ENCODE measurements at places on chromosomes 3 and 15. TPM values are rescaled to one million over a fixed set of nuclear protein-coding genes. Genes with fewer than 3 reads are reported as not detected.
A peak's percentile ranks its signal among the peaks of the same experiment; 100 is the strongest.

AGBL1 gene
- not detected for polyA plus RNA-seq

SLC28A2 gene
- not detected for polyA plus RNA-seq

NBEAL2 gene
- polyA plus RNA-seq = 43.4 TPM

- DNase-seq = no peak
Measured at GRCh38 chr15:26660241-26660640, 112.6 kb downstream of the GABRB3 start.

- no peak for DNase-seq
Measured at GRCh38 chr3:8385848-8386620, 115.6 kb upstream of the LMCD1 start.

DNA sequence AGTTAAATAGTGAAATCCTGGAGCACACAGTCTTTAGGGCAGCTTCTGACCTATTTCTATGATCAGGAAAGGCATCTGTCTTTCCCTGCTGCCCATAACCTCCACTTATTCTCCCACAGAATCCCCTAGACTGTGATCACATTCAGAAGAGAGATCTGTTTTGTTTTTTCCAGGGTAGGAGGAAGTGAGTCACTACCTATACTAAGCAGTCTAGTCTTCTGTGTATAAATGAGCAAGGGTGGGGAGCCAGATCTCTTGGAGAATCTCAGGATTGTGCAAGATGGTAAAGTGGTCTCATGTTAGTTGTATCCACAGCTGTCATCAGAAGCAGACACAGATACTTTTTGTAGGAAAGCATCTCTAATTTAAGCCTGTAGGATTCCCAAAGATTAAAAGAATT is 11.8 kb upstream of the FBXO22 start:
- DNase-seq = peak; percentile 27

- DNase-seq = no peak
Measured at GRCh38 chr3:111603679-111604078, 8.5 kb upstream of the ZBED2 start.

- no peak for DNase-seq
Measured at GRCh38 chr3:145854499-145854898, 306.5 kb downstream of the PLOD2 start.

DNA sequence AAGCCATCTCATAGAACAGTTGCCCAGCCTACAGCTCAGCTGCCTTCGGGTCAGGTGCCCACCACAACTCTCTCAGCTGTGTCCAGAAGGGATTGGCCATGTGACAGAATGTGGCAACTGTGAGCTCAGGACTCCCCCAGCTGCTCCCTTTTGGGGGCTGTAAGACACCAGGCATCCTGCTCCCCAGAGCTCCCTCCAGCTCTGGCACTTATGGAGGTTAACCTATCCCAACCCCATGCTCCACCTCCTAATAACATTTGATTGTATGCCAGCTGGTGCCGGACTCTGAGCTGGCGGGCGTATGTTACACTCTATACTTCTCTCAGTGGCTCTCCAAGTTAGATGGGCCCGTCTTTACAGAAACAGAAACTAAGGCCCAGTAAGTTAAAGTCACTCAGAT is 222.8 kb downstream of the FAM43A start:
- no peak for DNase-seq

DNA sequence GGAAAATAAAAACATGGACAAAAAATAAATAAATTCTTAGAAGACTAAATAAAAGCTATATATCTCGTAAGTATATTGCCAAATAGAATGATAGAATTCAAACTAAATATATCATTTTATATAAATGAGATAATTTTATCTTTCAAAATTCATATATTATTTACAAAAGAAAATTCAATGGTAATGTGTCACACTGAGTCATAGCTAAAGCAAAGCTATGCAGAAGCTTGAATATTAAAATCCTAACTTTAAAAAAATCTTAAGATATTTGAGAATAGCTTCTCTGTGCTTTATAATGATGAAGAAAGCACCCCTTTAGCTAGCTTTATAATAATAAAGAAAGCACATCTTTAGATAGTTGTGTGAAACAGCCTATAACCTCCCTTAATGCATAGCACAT is 1010.8 kb downstream of the OTOL1 start:
- DNase-seq = no peak

- peak; percentile 44 for DNase-seq
Measured at GRCh38 chr3:36944012-36944640, 728 bp downstream of the TRANK1 start.

DNA sequence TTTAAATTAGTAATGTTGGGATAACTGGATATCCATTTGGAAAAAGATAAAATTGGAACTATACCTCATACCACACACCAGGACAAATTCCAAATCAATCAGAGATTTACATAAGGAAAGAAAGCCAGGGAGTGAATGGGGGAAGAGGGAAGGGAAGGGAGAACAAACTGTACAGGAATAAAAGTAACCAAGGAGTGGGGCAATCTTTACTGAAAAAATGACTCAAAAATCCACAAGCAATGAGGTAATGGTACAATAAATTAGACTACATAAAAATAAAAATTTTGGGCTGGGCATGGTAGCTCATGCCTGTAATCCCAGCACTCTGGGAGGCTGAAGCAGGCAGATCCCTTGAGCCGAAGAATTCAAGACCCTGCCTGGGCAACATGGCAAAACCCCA is 82.6 kb downstream of the MLH1 start:
- no peak for DNase-seq

DNA sequence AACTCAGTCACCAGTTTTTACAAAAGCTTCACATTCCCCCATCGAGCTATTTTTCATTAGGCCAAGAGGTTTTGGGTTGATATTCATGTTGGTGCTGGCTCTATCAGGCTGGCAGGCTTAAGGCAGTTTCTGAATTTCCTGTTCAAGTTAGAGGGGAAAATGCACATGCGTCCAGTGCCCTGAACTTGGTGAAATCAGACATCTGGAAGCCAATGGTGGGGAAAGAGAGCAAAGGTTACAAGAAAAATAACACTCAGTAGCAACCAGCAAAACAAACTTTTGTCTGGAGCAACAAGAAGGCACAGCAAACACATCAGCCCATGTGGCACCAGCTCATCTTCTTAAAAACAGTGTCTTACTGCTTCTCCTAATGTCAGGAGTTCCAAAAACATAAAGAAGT is 155.6 kb upstream of the TSC22D2 start:
- DNase-seq = peak; percentile 23

GRCh38 chr15:94290730-94291129 is 59.4 kb downstream of the MCTP2 start:
- no peak for DNase-seq
